ENCODE measurements at places on chromosomes 6 and 20. TPM values are rescaled to one million over a fixed set of nuclear protein-coding genes. Genes with fewer than 3 reads are reported as not detected.

DUSP15 gene
- polyA plus RNA-seq, result not detected

MANEA gene
- 9.6 TPM for polyA plus RNA-seq

JPH2 gene
- 9.5 TPM for polyA plus RNA-seq

DNA sequence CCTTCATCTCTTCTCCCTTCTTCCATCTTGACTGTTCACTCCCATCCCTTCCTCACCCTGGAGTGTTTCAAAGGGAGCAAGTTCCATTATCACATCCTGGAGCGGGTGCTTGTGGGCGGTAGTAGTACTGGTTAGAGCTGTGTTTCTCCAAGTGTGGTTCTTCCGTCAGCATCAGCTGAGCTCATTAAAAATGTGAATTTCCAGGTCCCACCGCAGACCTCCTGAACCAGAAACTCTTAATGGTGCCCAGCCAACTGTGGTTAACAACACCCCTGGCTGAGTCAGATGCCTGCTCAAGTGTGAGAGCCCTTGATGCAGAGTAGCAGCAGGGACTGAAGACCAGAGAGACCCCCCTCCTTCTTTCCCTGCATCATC lies 24.4 kb downstream of the ANGPT4 start:
- DNase-seq, result no peak

DNA sequence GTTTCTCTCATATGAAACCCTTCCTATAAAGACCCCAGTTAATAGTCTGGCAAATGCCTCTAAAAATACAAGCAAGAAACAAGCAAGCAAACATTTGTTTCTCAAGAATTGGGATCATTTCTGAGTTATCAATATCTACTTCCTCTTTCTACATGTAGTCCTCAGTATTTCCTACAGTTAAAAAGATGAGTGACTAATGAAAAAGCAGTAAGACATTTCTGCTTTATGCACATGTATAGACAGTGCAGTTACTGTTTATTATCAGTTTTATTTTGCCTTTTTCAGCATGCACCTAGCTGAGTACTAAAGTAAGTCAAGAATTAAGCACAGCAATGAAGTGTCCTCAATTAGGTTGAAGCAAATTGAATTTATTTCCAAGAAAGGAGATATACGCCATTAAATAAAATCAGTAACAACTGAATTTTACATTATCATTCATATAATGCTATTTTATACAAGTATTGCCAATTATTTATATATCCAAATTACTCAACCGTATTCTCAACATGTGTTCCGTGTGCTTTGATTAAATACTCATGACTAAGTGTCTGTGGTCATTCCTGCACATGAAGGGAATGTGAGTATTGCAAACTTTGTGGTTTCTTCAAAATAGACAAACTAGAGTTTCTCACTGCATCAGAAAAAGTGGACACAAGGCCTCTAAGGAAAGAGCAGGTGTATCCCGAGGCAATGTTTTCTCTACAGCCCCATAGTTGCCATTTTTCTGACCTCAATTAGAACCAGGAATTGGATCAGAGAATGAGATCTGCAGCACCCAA lies 159.3 kb upstream of the MARCKS start:
- DNase-seq, result peak; percentile 86

- no peak for DNase-seq
Measured at GRCh38 chr6:27867051-27867944, 44.9 kb downstream of the OR2B2 start.

- DNase-seq, result no peak
Measured at GRCh38 chr20:12372557-12372956, 454.9 kb downstream of the BTBD3 start.

- no peak for DNase-seq
Measured at GRCh38 chr6:25583099-25583498, 68.9 kb upstream of the SCGN start.

GRCh38 chr20:39799366-39799965 lies 837.3 kb downstream of the DHX35 start:
- DNase-seq, result no peak
